Fibroblast of the aortic adventitia (primary cell): ENCODE measurements at places on chromosomes 11 and 22.

DNA sequence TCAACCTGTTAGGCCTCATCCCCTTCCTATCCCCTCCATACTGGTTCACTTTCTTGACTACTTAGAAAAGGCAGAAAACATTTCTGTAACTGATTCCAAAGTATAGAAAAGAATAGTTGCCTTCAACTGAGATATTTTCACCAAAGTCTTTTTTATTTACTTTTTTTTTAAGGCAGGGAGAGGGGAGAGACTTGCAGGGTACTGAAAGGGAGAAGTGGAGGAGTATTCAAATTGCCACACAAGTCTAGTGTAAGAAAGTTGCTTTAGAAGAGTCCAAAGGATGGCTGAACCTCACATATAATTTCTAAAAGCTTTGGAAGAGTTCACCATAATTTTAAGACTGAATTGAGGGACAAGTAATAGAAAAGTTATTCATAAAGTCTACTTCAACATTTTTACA is 6.3 kb downstream of the PHF21A start:
- DNase-seq: no peak

GRCh38 chr11:45518833-45519535 is 146.4 kb downstream of the CHST1 start:
- no peak for DNase-seq

DNA sequence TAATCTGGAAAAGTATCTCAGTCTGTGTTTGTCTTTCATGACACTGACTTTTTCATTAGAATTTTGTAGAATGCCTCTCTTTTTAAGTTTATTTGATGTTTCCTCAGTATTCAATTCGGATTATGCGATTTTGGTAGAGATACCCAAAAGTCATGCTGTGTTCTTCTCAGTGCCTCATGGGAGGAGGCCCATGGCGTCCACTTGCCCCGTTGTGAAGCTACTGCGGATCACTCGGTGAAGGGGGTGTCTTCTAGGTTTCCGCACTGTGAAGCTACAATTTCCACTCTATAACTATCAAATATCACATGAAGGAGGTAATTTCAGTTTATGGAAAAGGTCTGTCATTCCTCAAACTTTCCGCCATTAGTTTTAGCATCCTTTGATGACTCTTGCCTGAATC is 794.0 kb downstream of the TBC1D22A start:
- no peak for DNase-seq

DNA sequence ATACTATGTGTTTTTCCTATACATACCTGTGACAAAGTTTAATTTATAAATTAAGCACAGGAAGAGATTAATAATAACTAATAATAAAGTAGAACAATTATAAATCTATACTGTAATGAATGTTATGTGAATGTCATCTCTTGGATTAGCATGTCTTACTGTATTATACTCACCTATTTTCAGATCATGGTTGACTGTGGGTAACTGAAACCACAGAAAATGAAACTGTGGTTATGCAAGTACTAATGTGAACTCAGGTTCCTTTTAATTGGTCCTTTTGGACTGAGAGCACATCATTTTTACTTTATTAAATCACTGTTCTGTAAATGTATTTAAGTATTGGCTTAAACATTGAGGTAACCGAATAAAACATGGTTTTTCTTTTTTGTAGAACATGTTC is 108.8 kb downstream of the PPP6R3 start:
- DNase-seq: no peak

DNA sequence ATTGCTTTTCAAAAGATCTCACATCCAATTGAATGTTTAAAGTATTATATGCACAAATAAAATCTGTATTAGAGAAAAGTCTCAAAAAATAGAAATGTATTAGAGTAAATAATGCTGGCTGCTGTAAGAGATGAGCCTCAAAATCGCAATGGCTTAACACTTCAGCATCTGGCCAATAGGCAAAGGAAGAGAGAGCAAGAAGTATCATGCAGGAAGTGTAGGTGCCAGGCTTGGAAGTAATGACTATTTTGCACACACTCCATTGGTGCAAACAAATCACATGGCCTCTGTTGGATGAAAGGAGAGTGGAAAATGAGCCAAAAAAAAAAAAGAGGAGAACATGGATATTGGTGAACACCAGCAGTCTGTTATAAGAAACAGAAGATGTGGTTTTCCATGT is 193.0 kb upstream of the E2F8 start:
- DNase-seq: no peak

GRCh38 chr11:67436459-67437081 is 912 bp downstream of the PTPRCAP start:
- no peak for DNase-seq

GRCh38 chr11:128324531-128325141 is 262.7 kb downstream of the ETS1 start:
- no peak for DNase-seq

- no peak for DNase-seq
Observed at GRCh38 chr22:42270176-42270509, 310 bp downstream of the TCF20 start.

DNA sequence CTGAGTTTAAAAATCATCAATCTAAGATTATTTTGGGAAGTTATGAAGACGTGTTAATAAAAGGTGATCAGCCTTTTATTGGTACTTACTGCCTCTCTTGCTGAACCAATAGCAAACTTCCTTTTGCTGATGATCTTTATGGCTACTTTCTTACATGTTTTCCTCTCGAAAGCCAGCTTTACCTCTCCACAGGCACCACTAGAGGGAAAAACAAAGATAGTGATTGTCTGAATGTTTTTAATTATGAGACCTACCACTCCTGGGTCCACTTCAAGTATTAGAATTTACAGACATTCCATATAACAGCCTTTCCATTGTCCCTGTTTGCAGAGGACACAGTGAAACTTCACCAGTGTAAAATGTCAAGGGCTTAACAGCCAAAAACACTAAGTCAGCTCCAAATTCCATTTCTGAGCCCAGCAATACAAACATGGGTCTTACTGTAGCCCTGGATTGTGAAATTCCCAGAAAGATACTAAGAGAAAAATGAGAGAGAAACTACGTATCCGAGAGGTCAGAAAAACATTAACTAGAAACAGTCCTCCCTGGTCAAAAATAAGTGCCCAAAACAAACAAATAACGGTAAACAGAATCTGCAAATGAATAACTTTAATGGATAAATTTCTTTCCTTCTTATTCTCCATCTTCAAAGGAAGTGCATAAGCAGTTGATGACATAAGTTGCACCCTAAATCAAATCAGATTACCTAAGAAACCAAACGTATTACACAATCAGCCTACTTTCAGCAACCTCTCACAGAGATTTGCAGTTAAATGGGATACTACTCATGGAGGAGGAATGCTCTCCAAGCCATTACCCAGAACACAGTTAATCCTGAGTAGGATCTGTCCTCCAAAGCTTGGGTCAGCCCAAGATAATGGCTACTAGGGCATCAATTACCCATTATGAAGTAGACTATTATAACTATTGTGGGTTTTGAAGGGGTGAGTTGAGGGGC is 29.5 kb downstream of the CHEK2 start:
- peak; percentile 98 for DNase-seq

GRCh38 chr11:6925636-6926207 is 504 bp upstream of the ZNF215 start:
- DNase-seq: peak; percentile 8

- no peak for DNase-seq
Observed at GRCh38 chr22:24076091-24076867, 65.2 kb downstream of the CABIN1 start.

DNA sequence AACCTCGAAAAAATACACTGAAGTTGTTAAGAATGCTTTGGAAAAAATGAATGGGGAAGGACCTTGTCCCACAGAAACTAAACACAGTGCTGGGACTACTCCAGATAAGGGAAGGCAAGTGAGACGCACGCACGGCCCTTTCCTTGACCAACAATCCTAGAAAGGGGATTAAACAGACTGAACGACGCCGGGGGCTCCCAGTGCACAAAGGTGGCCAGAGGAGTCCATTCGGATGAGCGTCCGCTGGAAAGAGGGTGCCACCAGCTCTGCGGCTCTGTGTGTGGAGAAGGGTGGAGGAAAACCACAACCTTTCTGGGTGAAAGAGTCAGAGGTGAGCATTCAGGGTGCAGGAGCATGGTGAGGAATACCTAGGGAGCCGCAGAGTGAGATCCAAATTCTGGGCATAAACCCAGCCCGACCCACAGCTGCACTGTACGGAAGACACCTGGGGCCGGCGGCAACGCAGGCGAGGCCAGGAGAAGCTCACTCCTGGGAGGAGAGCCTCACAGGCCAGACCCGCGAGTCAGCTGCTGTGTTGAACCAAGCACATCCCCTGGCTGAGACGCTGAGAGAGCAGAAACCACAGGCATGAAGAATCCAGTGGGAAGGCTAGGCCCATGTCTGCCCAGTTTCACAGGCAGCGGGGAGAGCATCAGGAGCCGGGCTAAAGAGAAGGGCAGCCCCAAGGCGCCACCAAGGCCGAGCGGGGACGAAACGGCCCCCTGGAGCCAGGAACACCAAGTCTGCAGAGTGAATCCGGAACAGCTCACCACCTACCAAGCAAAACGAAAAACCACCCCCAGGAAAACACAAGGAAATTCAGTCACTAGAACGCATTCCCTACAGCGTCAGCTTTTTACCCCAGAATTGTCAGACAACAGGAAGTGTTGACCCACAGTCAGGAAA is 177.1 kb downstream of the BRD1 start:
- no peak for DNase-seq

DNA sequence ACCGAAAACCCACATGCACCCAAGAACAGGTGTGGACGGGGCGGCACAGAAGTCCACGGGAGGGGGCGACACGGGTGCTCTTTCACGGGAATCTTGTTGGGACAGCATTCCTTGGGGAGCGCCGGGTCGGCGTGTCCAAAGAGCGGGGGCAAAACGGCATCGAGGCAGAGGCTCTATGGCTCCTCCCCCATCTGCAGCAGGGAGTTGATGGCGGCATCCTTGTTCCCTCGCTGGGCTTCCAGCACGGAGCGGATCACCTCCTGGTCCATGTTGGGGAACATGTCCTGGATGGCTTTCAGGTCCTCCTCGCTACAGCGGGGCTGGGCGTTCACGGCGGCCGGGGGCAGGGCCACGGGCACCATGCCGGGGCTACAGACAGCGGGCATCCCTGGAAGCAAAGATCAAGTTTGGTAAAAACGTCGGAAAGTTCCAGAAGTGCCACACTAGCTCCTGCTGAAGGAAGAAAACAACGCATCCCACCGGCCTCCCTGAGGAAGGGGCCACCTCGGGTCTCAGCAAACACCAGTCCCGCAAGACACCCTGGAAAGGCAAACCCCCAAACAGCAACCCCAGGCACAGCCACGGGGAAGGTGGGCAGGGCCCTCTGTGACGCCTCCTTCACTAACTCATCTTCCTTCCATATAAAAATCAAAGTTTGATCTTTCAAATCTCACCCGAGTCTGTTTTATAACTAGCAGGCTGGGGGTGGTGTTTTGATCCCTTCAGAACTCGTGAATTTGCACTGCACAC is 32.4 kb downstream of the TOLLIP start:
- DNase-seq: no peak

DNA sequence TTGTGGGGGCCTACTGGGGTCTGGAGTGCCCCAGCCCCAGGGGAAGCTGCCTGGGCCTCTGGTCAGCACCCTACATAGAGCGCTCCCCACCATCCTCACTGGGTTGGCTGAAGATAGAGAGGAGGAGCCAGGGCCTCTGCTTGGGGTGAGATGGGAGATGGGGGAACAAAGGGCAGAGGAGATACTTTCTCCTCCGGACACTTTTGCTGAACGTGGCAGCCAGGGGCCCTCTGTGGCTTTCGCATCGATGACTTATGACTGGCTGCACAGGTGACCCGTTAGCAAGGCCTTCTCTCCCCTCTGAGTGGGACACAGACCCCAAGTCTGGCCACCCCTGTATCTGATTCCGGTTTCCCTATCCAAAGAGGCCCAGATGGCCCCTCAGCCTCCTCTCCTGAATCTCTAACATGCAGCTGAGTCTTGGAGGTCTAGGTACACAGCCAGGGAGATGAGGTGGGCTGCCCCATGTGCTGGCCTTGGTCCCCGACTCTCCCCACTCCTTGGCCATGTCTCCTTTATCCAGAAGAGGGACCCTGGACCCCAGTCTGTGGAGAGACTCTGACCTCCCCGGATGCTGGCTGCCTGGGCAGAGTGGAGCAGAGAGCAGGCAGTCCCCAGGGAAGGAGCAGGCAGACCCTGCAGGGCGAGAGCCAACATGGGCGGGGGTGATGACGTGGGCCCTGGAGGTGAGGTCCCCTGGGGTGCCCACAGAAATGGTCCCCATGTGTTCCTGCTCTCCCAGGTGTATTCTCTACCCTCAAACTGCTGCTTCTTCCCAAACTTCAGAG is 59.3 kb upstream of the NECTIN1 start:
- DNase-seq: no peak

GRCh38 chr11:46119352-46120216 is 1.7 kb downstream of the PHF21A start:
- peak; percentile 77 for DNase-seq
